ENCODE measurements at places on chromosomes 5 and 9. TPM values are rescaled to one million over a fixed set of nuclear protein-coding genes. Genes with fewer than 3 reads are reported as not detected.

GRCh38 chr9:77847059-77847499, 184.5 kb downstream of the GNAQ start:
- H3K4me3 ChIP-seq, result no peak overlapping the region
- H3K4me1 ChIP-seq, result peaks cover 6% of the 10 kb centered on the region
- no peaks in the 10 kb centered on the region for H3K27me3 ChIP-seq
- H3K36me3 ChIP-seq, result no peaks in the 10 kb centered on the region
- no peak overlapping the region for H3K27ac ChIP-seq

DNA sequence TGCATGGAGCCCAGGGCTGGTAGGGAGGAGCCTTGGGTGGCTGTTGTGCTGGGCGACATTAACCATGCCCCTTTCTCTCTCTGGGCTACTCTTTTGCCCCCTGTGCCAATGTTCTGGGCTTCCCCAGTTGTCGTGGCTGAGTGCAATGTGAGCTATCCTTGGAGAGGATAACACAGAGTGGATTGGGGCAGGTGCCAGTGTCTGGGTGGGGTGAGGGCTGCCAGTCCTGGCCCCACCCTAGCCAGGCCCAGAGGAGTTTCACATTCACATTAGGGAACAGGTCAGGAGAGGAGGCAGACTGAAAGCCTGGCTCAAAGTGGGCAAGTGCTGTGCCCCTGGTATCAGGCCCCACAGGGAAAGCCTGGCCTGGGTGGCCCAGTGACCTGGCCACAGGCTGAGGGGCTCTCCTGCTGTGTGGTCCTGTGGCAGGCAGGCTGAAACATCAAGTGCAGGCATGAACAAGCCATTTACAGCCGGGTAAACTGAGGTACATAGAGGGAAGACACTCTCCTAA, 7.5 kb upstream of the NDST1 start:
- H3K36me3 ChIP-seq, result no peaks in the 10 kb centered on the region
- no peak overlapping the region for H3K27ac ChIP-seq
- H3K4me3 ChIP-seq, result no peak overlapping the region
- H3K27me3 ChIP-seq, result no peaks in the 10 kb centered on the region

- no peak overlapping the region for H3K27ac ChIP-seq
- DNase-seq, result no peak
- H3K27me3 ChIP-seq, result no peaks in the 10 kb centered on the region
- H3K4me3 ChIP-seq, result no peak overlapping the region
- H3K36me3 ChIP-seq, result no peaks in the 10 kb centered on the region
- no peaks in the 10 kb centered on the region for H3K4me1 ChIP-seq
These were observed 286.5 kb upstream of the SEMA6A start for GRCh38 chr5:116861097-116861496.

DNA sequence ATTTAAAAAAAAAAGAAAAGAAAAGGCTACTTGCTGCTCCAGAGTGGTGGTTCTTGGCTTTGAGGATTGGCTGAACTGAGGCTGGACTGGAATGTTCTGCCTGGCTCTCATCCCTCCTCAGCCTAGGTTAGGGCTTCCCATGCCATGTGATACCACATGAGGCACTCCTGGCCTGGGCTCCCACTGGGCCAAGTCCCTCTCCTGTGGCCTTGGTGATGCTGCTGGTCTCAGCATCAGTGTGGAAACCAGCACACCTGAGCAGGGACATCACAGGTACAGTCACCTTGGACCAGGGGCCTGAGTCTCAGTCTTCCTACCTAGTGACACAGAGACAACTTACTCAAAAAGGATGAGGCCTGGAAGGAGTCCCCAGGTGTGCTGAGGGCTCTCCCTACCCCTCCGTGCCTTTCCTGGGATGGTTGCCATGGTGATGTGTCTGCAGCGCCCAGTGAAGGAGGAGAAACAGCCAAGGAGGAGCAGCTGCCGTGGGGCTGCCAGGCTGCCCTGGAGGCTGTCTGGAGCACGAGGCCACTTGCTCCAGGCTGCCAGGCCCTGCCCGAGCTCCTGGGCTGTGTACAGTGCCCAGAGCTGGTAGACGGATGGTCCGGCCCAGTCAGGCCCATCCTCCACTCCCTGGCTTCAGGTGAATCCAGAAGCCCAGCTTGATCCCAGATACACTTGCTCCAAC, 71.0 kb downstream of the WNK2 start:
- H3K27me3 ChIP-seq, result no peaks in the 10 kb centered on the region
- no peak overlapping the region for H3K27ac ChIP-seq
- no peaks in the 10 kb centered on the region for H3K4me1 ChIP-seq
- DNase-seq, result no peak
- H3K36me3 ChIP-seq, result no peaks in the 10 kb centered on the region
- no peak overlapping the region for H3K4me3 ChIP-seq

- H3K4me1 ChIP-seq, result peaks cover 3% of the 10 kb centered on the region
- H3K36me3 ChIP-seq, result no peaks in the 10 kb centered on the region
- no peaks in the 10 kb centered on the region for H3K27me3 ChIP-seq
- H3K27ac ChIP-seq, result no peak overlapping the region
- H3K4me3 ChIP-seq, result no peak overlapping the region
- no peak for DNase-seq
These were observed 135.5 kb downstream of the PRKACG start for GRCh38 chr9:68878450-68878849.

DNA sequence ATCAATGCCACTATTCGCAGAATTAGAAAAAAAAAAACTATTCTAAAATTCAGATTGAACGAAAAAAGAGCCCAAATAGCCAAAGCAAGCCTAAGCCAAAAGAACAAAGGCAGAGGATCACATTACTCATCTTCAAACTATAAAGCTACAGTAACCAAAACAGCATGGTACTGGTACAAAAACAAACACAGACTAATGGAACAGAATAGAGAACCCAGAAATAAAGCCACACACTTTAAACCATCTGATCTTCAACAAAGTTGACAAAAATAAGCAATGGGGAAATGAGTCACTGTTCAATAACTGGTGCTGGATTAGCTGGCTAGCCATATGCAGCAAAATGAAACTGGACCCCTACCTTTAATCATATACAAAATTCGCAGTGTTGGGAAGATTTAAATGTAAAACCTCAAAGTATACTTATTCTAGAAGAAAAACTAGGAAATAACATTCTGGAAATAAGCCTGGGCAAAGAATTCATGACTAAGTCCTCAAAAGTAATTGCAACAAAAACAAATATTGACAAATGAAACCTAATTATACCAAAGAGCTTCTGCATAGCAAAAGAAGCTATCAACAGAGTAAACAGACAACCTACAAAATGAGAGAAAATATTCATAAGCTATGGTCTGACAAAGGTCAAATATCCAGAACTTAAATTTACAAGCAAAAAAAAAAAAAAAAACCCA, 153.7 kb downstream of the NDUFS4 start:
- no peaks in the 10 kb centered on the region for H3K4me1 ChIP-seq
- H3K27me3 ChIP-seq, result no peaks in the 10 kb centered on the region
- no peak overlapping the region for H3K4me3 ChIP-seq
- H3K27ac ChIP-seq, result no peak overlapping the region
- H3K36me3 ChIP-seq, result peaks cover 5% of the 10 kb centered on the region
- no peak for DNase-seq

- H3K27ac ChIP-seq, result peak overlapping the region; percentile 4
- peak; percentile 73 for DNase-seq
- H3K27me3 ChIP-seq, result peaks cover 17% of the 10 kb centered on the region
- H3K4me1 ChIP-seq, result peaks cover 25% of the 10 kb centered on the region
- H3K36me3 ChIP-seq, result peaks cover 14% of the 10 kb centered on the region
These were observed 1.8 kb upstream of the FAM78A start for GRCh38 chr9:131277910-131278701.

- peaks cover 38% of the 10 kb centered on the region for H3K4me1 ChIP-seq
- no peak for DNase-seq
- peaks cover 5% of the 10 kb centered on the region for H3K27me3 ChIP-seq
- H3K27ac ChIP-seq, result no peak overlapping the region
- peaks cover 3% of the 10 kb centered on the region for H3K36me3 ChIP-seq
These were observed 10.4 kb downstream of the TGFBI start for GRCh38 chr5:136039202-136039601.

- H3K4me1 ChIP-seq, result no peaks in the 10 kb centered on the region
- no peak overlapping the region for H3K27ac ChIP-seq
- DNase-seq, result no peak
- H3K4me3 ChIP-seq, result no peak overlapping the region
- H3K36me3 ChIP-seq, result no peaks in the 10 kb centered on the region
These were observed 329.0 kb downstream of the ICE1 start for GRCh38 chr5:5751498-5751897.

The KCNIP1 gene
- total RNA-seq, result not detected

The LHFPL2 gene
- 0.21 TPM for total RNA-seq

Data from activated T-cell treated with anti-CD3 and anti-CD28 coated beads, Interleukin-2, amount 50 U/mL, for 72 hours (primary cell).